ENCODE measurements at places on chromosomes 2 and 18. TPM values are rescaled to one million over a fixed set of nuclear protein-coding genes. Genes with fewer than 3 reads are reported as not detected.
A peak's percentile ranks its signal among the peaks of the same experiment; 100 is the strongest.

KCTD1 gene
- total RNA-seq = 6.0 TPM

WNT6 gene
- total RNA-seq = 3.9 TPM

CNPPD1 gene
- total RNA-seq = 20.5 TPM

KIF5C gene
- total RNA-seq = 4.3 TPM

ADCYAP1 gene
- 2.9 TPM for total RNA-seq

GPR39 gene
- 7.7 TPM for total RNA-seq

FAM110C gene
- total RNA-seq = 7.7 TPM

- no peak for DNase-seq
Observed at GRCh38 chr2:60350791-60351190, 202.7 kb downstream of the BCL11A start.

DNA sequence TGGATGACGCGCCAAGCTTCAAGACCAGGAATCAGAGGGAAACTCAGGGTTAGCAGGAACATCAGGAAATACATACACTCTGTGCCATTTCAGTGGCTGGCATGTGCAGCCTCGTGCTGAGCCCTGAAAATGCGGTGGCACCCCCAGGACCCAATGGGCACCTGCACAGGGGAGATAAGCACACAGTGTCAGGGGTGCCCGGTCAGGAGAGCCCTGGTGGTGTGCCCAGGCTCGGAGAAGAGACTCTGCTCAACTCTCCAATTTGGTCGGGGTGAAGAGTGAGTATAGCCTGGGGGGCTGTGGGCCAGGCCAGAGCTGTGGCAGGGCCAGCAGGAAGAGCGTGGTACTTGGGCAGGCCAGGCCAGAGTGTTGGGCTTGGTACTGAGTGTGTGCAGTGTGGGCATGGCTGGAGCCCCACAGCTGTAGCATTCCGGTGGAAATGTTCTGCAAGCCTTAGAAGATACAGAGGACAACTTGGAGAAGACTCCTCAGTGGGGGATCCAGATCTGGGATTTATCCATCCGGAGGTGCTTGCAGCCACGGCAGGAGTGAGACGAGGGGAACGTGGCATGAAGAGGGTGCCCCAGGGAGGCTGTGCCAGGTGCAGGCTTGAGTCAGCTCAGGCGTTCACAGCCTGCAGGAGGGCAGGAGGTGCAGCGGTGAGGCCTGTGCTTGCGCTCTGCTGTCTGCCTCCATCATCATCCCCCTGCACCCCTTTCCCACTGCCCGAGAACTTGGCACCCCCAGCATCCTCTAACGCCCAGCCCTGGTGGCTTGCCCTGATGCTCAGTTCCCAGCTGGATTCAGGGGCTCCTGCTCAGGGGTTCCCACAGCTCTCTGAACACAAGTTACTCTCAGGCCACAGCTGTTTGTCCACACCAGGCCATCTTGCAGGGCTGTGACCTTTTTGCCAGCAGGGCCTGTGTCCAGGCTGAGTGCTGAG lies 451.7 kb upstream of the HS6ST1 start:
- DNase-seq = no peak

- DNase-seq = no peak
Observed at GRCh38 chr2:96144481-96145035, 682 bp downstream of the DUSP2 start.

GRCh38 chr2:24456599-24457556 lies 34.2 kb upstream of the NCOA1 start:
- DNase-seq = peak; percentile 86

DNA sequence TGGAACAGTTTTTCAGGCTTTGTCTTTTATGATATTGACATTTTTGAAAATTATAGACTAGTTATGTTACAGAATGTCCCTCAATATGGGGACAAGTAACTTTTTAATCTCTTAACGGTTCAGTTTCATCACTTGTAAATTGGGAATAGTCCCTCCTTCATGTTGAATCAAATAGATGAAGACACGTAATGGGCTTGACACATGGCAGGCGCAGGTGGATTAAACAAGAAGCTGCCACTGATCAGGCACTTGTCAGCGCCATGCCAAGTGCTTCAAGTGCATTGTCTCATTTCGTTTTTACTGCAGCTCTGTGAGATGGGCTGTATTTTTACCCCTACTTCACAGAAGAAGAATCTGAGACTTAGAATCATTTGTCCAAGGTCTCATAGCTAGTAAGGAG lies 9.5 kb upstream of the SMAD4 start:
- DNase-seq = no peak

GRCh38 chr2:239261356-239261755 lies 139.5 kb downstream of the HDAC4 start:
- DNase-seq = no peak

DNA sequence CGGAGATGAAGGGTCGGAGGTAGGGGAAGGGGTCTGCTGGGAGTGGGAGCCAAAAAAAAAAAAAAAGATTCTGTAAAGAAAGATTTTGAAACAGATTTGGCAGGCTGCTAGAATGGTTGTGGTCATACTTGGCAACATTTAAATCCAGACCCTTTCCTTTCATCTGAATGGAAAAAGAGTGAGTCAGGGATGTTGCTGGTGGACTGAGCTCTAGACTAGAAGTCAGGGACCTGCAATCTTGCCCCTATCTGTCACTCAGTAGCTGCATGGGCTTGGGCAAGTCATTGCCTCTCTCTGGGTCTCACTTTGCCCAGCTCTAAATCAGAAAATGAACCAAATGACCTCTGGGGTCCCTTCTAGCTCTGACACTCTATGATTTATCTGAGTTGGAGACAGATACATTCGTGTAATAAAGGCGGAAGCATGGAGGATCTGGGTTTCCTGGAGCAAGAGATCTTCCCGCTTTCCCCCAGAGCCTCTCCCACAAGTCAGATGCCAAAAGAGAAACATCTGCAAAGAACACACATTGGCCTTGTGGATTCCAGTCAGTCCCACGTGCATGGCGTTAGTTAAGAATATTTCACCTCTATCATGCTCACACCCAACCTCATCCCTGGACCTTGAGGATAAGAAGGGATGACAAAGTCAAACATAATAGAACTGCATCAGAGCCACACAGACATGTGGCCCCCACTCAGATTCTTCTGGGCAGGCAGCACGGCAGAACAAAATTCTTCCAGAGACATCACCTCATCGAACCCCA lies 58.5 kb downstream of the ADD2 start:
- DNase-seq = no peak

GRCh38 chr18:55320424-55321264 lies 267.3 kb downstream of the TCF4 start:
- DNase-seq = peak; percentile 50

- DNase-seq = no peak
Observed at GRCh38 chr2:204722691-204723090, 177.4 kb downstream of the PARD3B start.

GRCh38 chr2:102149644-102150455 lies 7.3 kb downstream of the IL1R1 start:
- no peak for DNase-seq

DNA sequence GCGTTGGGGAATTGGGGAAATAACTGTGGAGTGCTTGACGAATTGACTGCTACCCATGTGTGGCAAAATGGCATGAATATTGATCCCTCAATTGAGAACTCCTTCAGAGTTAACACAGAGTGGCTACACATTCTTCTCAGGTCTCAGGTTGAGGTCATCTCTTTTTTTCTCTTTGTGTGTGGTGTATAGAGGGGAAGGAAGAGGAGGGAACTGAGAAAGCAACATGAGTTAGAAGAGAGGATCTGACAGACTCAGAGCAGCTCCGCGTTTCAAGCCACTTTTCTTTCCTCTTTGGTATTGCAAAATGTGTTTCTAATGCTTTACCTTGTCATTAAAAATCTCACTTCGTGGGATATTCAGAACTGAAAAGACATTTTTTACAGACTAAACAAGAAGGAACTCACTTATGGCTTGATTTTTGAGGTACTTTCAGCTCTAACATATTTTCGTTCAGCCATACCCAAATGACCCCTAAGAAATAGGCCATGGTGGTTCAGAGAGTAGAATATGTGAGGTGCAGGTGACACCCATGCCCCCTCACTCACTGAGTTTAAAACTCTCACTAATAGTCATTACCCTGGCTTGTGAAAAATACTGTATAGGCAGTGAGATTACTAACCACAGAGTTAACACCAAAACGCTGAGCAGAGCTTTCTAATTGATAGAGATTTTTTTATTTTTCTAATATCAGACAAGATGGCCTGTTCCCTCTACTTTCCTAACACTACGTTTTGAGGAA lies 22.5 kb downstream of the STAT4 start:
- DNase-seq = no peak

DNA sequence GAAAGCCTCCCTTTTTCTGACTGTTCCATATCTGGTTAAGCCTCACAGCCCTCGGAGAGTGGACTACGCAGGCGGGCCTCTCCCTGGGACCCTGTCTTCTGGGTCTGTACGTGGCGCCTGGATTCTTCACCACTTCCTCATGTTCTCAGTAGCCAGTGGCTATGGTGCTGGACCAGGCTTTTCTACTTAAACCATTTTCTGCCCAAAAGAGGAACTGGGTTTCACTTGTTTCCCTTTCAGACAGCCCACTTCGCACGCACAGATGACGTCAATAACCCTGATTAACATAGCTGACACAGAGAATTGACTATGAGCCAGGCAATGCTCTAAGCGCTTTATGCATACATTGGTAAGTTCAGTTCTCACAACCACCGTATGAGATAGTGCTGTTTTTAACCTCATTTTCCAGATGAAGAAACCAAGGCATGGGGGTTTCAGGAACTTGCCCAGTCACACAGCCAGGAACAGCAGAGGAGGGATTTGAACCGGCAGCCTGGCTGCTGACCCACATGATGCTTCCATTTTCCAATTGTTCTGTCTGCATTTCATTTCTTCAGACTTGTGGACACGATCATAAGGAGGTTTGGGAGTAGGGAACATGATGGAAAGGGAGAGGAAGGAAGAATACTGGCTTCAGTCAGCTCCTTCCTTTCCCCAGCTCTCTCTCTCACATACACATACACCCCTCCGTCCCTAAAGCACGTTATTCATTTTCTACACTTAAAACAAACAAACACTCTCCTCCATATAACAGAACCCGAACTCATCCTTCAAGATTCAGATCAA lies 41.7 kb downstream of the MYOM1 start:
- DNase-seq = peak; percentile 58

DNA sequence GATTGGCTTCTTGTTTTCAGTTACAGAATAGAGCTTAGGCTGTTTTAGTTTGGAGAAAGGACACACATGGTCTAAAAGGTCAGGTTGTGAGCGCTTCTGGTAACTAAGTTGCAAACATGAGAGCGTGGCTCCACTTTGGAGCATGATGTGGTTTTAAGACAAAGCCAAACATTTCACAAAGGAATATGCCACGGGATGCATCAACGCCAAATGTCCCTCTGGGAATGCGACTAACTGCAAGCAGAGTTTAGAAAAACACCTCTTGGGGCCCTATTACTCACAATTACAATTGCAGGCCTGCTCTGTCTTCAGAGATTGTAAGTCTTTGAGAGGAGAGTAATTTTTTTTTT lies 25.4 kb downstream of the MYO7B start:
- DNase-seq = no peak

GRCh38 chr2:204881655-204882054 lies 336.4 kb downstream of the PARD3B start:
- no peak for DNase-seq

GRCh38 chr2:207479198-207479785 lies 50.5 kb upstream of the CREB1 start:
- DNase-seq = no peak

GRCh38 chr2:187395276-187396015 lies 52.6 kb downstream of the CALCRL start:
- no peak for DNase-seq

GRCh38 chr18:62682371-62682770 lies 33.0 kb upstream of the PHLPP1 start:
- no peak for DNase-seq

- DNase-seq = no peak
Observed at GRCh38 chr2:46704593-46704992, 211.0 kb downstream of the MCFD2 start.

DNA sequence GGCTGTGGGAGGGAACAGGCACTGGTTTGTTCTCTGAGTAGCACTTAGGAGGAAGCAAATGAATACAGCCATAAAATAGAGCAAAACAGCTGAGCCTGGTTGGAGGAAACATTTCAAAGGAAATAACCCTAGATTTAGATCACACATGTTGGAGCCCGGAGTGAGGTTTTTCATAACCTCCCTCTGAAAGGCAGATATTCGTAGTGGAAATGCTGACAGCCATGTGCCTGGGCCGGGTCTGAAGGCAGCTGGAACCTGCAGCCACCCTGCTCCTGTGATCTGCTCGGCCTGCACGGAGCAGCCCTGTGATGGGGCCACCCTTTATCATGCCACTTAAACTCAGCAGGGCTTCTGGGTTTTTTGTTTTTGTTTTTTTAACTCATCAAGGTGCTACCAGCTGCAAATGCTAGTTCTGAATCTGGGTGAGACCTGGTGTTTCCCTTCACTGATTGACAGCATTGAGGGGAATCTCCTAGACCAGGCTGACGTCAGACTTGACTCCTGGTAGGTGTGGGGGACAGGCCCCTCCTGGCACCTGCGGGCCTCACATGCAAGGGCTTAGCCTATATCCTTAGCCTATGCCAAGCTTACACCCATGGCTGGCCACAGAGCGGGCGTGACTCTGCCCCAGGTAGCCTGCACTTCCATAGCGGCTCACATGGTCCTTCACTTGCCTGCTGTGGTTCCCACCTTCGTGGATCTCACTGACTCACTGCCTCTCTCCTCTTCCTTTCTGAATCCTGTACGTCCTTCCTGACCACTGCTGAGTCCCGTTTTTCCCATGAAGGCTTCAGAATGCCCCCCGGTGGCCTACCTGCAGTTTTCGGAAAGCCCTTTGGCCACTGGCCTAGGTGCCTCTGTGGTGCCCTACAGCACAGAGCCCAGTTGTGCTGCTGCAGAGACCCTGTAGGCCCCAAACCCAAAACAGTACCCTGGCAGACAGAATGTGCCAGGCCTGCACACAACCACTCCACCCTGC lies 217.3 kb downstream of the SEPTIN10 start:
- peak; percentile 74 for DNase-seq

- no peak for DNase-seq
Observed at GRCh38 chr2:98012561-98012991, 16.8 kb upstream of the TMEM131 start.

DNA sequence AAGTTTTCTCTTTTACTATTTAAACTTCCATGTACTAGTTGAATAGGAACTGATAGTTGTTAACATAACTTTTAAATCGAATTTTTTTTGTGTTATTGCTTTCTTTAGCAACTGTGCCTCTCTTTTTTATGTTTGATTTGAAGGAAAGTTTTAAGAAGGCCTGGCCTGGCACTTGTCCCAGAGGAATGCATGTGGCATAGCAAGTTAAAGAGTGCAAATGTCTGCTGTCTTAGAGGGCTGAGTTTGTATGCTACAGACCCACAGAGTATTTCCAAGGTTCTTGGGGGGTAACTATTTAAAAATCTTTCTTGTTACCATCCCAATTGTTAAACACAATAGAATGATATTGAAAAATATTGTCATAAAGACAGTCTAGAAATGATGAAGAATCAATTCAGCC lies 47.0 kb downstream of the MTCL1 start:
- peak; percentile 69 for DNase-seq

- DNase-seq = no peak
Observed at GRCh38 chr18:39692367-39693015, 2126.9 kb upstream of the CELF4 start.

All from umbilical cord (tissue), 2 donors.